ENCODE measurements at places on chromosomes 12 and 14. TPM values are rescaled to one million over a fixed set of nuclear protein-coding genes. Genes with fewer than 3 reads are reported as not detected.

The CFL2 gene
- total RNA-seq = 628 TPM

The NFATC4 gene
- 23.2 TPM for total RNA-seq

The CFAP251 gene
- 0.99 TPM for total RNA-seq

The SERPINA12 gene
- not detected for total RNA-seq

The ARHGEF25 gene
- total RNA-seq = 12.4 TPM

The OR6C1 gene
- not detected for total RNA-seq

DNA sequence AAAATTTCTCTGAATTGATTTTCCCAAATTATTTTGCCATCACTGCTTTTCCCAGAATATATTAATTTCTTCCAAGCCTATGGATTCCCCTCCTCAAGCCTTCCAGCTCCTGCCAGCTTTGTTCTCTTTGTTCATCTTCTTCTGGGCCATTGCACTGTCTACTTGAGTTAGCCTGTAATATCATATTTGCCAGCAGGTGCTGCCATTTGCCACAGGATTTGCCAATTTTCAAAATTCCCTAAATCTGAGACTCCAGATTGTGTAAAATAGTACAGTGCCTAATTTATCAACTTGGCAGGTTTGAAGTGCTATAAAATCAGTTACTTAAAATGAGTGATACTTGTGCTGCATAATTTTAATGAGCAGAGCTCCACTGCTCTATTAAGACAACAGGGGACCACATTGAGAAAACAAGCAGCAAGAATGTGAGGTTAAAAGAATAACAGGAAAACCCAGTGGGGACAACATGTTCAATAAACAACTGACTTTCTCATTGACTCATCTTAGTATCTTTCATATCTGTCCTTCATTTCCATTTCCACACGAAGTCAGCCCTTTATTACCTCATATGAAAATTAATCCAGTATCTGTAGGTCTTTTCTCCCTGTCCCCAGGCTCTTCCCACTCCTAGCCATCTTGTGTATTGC is 84.6 kb upstream of the CCDC196 start:
- peak; percentile 2 for DNase-seq

DNA sequence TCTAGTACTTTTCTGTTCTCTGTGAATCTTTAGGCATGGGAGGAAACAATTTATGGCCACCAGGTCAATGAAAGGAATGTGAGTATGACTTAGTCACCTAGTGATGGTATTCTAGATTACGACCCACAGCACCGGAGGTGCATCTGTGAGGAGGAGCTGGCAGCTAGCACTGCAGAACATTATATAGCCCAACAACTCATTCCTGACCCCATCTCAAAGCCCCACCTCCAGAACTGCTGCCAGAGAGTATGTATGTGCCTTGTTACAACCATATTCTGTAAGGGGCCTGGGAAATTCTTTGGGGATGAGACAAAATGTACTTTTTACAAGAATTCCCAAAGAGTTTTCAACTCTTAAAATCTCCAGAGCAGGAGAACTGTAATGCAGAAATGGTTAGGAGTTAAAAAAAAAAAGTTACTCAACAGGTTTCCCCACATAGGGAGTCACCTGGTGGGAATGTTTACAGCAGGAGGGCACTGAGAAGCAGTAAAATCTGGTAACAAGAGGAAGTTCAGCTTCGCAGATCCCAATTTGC is 34.9 kb upstream of the CERS5 start:
- DNase-seq = no peak

DNA sequence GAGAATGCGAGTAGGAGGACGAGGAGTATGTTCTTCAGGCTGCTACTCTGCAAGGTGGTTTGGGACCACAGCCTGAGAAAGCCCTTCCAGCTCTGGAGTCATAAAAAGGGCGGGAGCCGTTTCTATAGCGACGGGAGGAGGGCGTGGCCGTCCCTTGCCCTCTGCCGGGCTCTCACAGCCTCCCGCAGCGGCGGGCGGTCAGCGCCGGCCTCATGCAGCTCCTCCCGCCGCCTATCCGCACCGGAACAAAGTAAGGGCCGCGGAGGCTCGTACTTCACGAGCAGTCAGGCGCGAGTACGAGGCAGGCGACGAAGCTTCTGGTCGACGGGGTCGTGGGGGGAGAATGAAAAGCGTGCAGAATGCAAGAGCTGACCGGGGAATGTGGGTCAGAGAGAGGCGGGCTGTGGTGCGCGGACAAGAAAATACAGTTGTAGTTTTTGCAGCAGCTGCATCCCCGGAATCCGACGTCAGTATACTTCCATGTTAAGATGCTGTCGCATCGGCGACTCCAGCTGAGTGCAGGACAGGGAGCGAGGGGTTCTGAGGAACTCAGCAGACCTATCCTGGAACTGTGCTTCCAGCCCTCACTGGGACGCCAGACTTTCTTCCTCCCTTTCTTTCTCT is at the start of gene DYRK4:
Gene DYRK4, plus strand, starts transcription at position 175 of the 624 bp plus-strand sequence. Its CDS starts 38 bp downstream, at position 213.
- DNase-seq = peak; percentile 54

DNA sequence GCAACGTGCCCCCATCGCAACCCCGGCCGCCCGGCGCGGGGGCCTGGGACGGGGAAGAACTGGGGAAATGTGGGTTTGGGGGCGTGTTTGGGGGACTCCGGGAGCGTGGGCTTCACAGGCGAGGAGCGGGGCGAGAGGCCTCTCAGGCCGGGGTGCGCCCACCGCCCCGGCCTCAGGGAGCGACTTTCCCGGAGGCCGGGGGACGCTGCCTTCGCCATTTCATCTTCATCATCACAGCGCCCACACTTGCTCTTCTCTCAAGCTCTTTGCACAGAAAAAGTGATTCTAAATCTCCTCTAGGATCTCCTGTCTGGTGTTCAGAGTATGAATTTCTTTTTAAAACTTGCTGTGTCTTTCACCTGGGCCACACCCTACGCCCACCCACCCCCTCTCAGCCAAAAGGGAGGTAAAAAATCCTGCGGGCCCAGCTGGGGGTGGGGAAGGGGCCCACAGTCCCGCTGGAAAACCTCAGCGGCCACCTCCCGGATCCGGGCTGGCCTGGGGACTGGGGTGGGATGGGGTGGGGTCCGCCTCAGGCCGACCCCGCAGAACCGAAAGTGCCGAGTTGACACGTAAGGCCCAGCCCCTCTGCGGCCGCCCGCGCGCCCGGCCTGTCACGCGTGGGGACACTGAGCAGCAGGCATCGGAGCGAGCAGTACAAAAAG is 7.4 kb downstream of the CDKN1B start:
- no peak for DNase-seq

DNA sequence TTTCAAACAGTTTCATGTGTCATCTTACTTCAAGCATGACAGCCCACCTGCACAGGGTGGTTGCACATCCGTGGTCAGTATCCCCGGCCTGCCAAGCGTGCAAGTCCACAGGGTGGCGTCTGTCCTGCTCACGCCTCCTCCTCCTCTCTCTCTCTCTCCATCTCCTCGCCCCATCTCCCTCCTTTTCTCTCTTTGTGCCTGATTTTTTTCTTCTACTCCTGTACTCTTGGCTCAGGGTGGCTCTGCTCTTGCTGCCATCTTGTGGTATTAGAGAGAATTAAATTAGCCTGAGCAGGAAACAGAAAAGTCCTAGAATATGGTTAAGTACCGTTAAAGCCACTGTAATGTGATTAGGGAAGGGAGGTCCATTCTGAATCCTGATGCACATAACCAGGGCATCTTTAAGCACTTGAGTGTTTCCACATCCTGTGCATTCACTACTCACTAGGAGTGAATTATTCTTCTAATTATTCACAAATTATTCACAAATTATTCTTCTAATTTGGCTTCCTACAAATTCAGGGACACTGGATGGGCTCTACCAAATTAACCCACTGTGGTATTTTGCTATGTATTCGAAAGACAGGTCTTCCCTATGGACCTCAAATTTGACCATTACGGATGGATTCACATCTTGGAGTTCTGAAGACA is 25.5 kb upstream of the DTX1 start:
- peak; percentile 74 for DNase-seq

- DNase-seq = no peak
Measured at GRCh38 chr14:105069522-105069870, 4.3 kb upstream of the GPR132 start.

GRCh38 chr12:24979329-24979728 is 30.4 kb upstream of the BCAT1 start:
- DNase-seq = no peak

DNA sequence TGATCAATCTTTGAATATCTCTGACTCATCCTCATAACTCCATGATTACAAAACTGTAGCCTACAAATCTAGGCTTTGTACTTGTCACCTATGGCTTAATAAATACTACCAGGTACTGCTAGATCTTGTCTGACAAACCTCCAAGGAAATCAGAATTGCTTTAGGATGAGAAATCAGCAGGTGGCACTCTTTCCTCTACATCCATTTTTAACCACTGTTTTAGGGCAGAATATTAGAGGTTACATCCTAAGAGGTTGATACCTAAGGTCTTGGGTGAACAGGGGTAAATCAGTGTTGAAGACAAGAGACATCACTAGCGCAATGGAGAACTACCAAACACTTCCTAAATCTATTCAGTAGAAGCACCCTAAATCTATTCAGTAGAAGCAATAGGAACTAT is 63.1 kb upstream of the SOX5 start:
- DNase-seq = no peak

DNA sequence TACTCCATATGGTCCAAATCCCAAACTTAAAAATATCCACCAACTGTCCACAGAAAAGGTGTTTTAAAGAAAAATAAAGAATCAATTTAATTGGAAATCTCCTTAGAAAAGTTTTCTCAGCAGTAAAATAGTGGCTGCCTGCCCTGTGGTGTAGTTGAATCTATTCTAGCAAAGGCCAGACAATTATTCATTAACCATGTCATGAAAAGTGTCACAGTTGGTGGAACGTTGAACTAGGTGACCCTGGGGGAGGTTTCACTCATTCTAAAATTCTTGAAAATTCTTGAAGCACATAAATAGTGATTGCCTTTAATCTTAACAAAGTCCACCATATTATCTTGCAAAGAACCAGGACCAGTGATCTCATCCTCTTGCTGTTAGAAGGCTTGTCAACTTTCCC is 78.4 kb upstream of the GZMB start:
- DNase-seq = no peak

- DNase-seq = no peak
Measured at GRCh38 chr14:95196268-95196667, 38.9 kb upstream of the DICER1 start.

DNA sequence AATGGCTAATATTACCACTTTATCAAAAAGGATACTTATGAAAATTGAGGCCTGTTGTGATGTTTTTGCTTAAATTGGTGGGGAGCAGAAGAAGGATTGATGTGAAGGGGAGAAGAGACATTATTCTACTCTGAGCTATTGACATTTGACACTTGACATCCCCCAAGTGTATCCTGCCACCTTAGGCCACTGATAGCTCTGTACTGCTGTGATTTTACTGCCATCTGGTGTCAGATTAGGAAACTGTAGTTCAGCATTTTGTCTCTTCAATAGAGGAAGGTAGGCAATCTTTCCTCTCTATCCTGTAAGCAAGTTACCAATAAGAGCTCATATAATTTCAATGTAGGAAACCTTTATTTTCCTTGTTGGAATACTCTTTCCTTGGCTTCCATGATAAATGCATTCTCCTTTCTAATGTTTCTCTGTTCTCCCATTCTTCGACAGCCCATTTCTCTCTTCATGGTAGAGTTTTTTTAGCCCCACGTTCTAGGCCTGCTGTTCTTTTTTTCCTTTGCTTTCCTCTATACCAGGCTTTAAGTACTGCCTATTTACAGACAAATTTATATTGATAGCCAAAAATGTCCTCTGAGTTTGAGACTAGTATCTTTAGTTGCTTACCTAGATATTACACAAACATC is 46.3 kb downstream of the PPHLN1 start:
- peak; percentile 55 for DNase-seq

- no peak for DNase-seq
Measured at GRCh38 chr14:88069677-88070076, 64.7 kb downstream of the GPR65 start.

- no peak for DNase-seq
Measured at GRCh38 chr14:72549854-72550253, 344.0 kb downstream of the DPF3 start.

GRCh38 chr12:41998436-41998835 is 146.2 kb downstream of the GXYLT1 start:
- DNase-seq = no peak

DNA sequence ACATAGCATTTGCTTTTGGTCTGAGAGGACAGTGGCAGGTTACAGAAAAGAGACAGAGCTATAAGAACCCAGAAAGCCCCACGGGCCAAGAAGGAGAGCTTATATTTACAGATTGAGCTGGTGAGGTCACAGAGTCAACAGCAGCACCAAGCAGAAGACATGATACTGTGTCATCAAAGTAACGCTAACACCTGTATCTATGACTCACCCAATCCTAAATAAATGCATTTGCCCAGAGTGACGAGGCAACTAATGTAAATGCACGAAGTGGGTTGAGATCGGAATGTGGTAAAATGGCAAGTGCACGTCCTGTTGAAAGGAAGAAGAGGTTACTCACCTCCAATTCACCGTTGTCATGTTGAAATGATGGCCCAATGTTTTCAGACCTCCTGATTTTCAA is 6.7 kb upstream of the CD163L1 start:
- DNase-seq = no peak

- no peak for DNase-seq
Measured at GRCh38 chr12:59517522-59517921, 78.3 kb upstream of the SLC16A7 start.

Data from myocyte (in vitro differentiated cells).